Neural progenitor cell (in vitro differentiated cells): ENCODE measurements at places on chromosomes 5 and 9. TPM values are rescaled to one million over a fixed set of nuclear protein-coding genes. Genes with fewer than 3 reads are reported as not detected.

DNA sequence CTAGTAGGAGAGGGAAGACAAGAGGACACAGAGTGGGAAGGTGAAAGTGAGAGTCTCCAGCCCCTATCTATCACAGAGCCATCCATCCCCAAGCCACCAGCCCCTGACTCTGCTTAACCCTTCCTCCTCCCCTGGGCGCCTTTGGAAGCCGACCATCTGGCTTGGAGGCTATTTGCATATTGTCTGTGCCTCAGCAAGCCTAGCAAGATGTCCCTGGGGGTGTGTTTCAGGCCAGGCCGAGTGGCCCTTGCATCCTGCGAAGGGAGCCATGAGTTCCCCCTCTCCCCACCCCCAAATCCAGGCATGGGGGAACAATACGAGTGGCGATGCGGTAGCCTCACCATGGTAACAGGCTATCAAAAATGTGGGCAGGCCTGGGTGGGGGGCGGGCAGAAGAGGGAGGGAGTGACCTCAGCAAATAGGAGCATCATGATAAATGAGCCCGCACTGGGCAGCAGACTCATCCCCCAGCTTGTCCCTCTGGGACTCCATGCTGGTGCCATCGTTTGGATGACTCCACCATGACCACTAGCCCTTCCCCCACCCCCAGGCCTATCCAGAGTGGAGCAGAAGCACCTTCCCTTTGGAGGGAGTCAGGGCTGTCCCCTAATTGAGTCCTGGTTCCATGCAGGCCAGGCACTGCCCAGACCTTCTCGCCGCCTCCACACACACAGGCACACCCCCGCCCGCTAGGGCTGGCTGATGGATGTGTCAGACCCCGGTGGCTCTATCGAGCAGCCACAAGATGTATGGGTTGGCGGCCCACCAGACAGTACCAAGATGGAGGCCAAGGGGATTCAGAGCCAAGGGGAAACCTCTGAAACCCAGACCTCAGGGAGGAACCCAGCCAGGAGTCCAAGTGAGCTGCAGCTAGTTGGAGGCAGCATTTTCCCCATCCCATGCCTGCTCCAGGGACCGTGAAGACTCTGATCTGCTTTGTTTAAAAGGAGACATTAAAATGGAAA lies 14.6 kb downstream of the URM1 start:
- no peak for DNase-seq
- H3K4me1 ChIP-seq, result peaks cover 23% of the 10 kb centered on the region
- H3K36me3 ChIP-seq, result no peaks in the 10 kb centered on the region
- no peak overlapping the region for H3K27ac ChIP-seq

DNA sequence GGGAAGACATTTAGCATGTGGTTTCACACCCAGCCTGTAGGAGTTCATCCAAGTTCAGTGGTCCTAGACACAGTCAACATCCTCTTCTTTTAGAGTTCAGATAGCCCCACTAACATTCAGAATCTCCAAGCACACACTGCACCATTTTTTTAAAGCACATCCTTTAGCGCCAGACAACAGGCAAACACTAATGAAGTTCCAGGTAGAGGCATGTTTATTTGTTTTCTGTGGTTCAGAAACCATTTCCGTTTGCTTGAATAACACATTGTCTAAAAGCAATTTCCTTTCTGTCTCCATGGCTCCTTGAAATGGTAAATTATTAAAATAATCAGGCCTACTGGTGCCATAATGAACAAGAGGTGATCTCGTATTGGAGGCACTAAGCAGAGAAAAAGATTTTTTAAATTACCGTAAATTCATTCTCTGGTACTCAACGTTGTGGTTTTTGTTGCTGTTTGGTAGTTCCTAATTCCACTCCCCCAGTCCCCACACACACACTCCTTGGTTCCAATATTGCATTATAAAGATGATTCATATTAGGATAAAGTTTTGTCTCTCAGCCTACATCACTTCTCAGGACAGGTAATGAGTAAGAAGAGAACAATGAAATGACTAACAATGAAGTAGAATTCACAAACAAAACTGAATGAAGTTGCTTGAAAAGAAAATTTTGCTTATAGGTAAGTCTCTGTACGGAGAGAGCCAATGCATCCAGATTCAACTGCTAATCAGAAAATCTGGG lies 153.1 kb downstream of the PCSK1 start:
- no peak overlapping the region for H3K27ac ChIP-seq
- no peak for DNase-seq
- H3K27me3 ChIP-seq, result no peaks in the 10 kb centered on the region
- no peaks in the 10 kb centered on the region for H3K36me3 ChIP-seq

DNA sequence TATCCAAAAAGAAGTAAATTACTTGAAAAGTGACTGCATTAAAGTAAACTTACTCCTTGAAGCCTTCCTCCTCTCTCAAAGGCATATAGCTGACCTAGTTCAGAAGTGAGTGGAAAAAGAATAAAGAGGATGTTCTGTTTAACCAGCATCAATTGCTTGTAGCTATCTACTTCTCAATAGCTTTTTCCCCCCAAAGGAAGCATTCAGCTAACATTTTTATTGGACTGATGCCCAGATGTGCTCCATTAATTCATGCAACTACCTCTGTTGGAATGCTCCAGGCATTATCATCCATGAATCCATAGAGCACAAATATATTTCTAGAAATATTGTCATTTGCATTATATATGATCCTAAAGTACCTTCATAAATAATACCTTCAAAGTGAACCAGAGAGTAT lies 132.8 kb downstream of the RASEF start:
- no peaks in the 10 kb centered on the region for H3K36me3 ChIP-seq
- H3K27me3 ChIP-seq, result no peaks in the 10 kb centered on the region
- peaks cover 10% of the 10 kb centered on the region for H3K4me1 ChIP-seq
- no peak for DNase-seq
- no peak overlapping the region for H3K27ac ChIP-seq
- no peak overlapping the region for H3K4me3 ChIP-seq

DNA sequence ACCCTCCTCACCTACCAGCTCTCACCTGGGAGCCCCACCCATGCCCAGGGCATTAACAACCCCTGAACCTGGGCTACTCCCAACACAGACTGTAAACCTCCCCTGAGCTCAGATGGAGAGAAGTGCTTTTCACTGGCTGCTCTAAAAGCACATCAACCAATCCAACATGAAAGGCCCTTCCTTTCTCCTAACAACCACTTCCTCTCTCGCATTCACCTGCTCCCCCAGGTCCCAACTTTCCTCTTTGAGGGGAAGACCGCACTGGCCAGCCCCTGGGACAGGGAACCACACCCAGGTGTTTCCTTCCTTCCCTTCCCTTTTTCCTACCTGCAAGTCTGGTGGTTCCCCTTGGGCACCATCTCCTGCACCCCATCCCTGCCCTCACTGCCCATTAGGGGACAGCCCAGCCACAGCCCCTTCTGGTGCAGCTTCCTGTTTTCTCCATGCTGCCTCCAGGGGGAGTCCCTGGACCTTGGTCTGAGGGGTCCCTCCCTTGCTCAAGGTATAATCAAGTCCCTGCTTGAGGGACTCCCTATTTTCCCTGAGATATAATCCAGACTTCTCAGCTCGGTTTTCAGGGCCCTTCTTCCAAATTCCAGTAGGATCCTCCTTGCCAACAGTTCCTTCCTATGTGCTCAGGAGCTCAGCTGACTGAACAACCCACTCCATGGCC lies 30.5 kb upstream of the DAB2IP start:
- H3K36me3 ChIP-seq, result no peaks in the 10 kb centered on the region
- H3K27ac ChIP-seq, result no peak overlapping the region
- no peak overlapping the region for H3K4me3 ChIP-seq

- no peaks in the 10 kb centered on the region for H3K27me3 ChIP-seq
- DNase-seq, result no peak
- no peak overlapping the region for H3K27ac ChIP-seq
- H3K4me3 ChIP-seq, result no peak overlapping the region
- peaks cover 11% of the 10 kb centered on the region for H3K4me1 ChIP-seq
- H3K36me3 ChIP-seq, result no peaks in the 10 kb centered on the region
Measured at GRCh38 chr5:157925786-157926671, 67.1 kb upstream of the CLINT1 start.

Gene GPR150
- total RNA-seq, result 0.12 TPM in 1 of 2 replicates, not detected in the other

Gene LRRC19
- total RNA-seq, result not detected in 2 replicates
